ENCODE measurements at places on chromosomes 7 and 10.

DNA sequence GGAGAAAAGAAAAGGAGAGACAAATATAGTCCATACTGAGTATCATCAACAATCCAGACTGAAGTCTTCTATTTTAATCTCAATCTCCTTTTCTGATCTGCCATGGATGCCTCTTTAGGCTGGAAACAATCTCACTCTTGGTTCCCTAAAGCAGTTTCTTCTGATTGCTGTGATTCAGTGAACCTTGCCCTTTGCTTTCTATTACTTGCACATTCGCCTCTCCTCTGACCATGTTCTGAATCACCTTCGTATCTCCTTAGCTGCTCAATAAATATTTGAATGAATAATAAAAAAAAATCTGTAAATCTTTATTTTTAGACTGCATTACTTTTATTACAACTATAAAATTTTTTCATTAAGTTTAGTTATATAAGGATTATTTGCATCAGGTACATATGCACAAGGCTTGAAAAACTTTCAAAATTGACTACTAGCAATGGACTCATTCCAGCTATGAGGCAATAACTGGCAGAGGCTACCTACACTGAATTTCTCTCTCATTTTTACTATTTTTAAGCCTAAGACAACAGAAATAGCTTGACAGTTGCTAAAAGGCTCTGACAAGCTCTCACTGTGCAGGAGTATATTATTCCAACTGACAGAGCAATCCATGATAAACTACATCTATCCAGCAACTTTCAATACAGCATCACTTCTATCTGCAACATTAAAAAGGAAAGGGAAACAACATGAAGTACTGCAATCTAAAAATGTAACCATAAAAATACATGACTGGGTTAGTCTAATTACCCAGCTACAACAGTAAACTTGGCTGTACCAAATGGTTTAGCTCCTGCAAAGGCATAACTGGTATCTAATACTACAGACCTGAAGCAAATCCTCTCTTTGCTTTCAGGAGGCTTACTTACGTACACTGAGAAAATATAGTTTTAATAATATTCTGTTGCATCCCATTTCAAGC, 25.6 kb downstream of the TM9SF3 start:
- DNase-seq: no peak

DNA sequence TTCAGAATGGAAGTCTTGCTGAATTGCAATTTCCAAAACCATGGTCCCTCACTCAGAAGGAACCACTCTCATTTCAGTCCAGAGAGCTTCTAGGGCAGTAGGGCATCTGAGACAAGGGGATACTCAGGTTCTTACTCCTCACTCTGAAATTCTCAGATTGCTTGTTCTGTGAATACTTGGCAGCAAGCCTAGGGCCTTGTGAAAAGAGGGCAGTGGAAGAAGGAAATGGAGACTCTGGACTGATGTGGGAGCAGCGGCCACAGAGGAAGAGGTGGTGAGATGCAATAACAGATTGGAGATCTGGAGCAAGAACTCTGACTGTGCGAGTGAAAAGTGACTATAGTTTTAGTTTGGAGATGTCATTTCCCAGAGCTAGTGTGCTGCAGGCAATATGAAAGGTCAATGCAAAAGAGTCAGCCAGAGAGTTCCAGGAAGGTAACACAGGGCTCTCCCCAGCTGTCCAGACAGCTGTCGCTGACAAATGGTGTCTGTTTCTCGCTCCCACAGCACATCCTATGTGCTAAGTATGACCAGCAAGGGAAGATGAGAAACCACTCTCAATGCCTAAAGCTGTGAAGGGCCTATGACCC, 291.6 kb upstream of the KIAA1217 start:
- DNase-seq: no peak

GRCh38 chr10:126208726-126209302, 179.5 kb downstream of the ADAM12 start:
- no peak for DNase-seq

GRCh38 chr10:13997650-13998049, 333.1 kb downstream of the FRMD4A start:
- no peak for DNase-seq

Measured in T-helper 1 cell (primary cell).